Colonic mucosa (tissue), 4 donors: ENCODE measurements at places on chromosomes 16 and 17. TPM values are rescaled to one million over a fixed set of nuclear protein-coding genes. Genes with fewer than 3 reads are reported as not detected.

- no peak overlapping the region for H3K4me3 ChIP-seq
- H3K27me3 ChIP-seq: no peaks in the 10 kb centered on the region
- H3K4me1 ChIP-seq: no peaks in the 10 kb centered on the region
- no peak for DNase-seq
These were observed 29.4 kb upstream of the DDX52 start for GRCh38 chr17:37672548-37673078.

GRCh38 chr17:37312137-37312923 is 63.5 kb upstream of the C17orf78 start:
- H3K4me3 ChIP-seq: no peak overlapping the region
- H3K4me1 ChIP-seq: no peaks in the 10 kb centered on the region
- no peaks in the 10 kb centered on the region for H3K36me3 ChIP-seq
- no peaks in the 10 kb centered on the region for H3K27me3 ChIP-seq

- H3K27me3 ChIP-seq: no peaks in the 10 kb centered on the region
- no peaks in the 10 kb centered on the region for H3K36me3 ChIP-seq
- H3K27ac ChIP-seq: no peak overlapping the region
- H3K4me1 ChIP-seq: no peaks in the 10 kb centered on the region
- H3K4me3 ChIP-seq: no peak overlapping the region
These were observed 9.9 kb upstream of the C1QL1 start for GRCh38 chr17:44977814-44978550.

- no peak overlapping the region for H3K4me3 ChIP-seq
- no peak overlapping the region for H3K27ac ChIP-seq
- no peaks in the 10 kb centered on the region for H3K27me3 ChIP-seq
- no peaks in the 10 kb centered on the region for H3K4me1 ChIP-seq
- no peaks in the 10 kb centered on the region for H3K36me3 ChIP-seq
These were observed 10.9 kb downstream of the CTRB2 start for GRCh38 chr16:75195811-75196790.

DNA sequence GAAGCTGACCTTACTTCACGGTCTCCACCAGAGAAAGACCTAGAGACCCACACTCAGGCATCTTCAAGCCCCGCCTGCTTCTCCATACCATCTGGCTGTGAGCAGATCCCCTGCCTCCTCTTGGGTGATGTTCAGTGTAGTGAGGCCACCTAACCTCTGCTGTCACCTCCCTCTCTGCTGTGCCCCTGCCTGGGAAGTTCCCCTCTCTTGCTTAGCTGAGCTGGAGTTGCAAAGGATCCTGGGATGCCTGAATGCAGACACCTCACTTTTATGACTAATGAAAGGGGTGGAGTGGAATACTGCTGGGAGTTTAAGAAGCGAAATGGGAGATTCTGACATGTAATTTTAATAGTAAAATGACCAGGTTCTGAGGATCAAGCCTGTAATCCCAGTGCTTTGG is 5.8 kb downstream of the IRX3 start:
- no peak overlapping the region for H3K4me3 ChIP-seq
- H3K36me3 ChIP-seq: no peaks in the 10 kb centered on the region
- peaks cover 49% of the 10 kb centered on the region for H3K27me3 ChIP-seq
- no peak for DNase-seq
- H3K4me1 ChIP-seq: peaks cover 11% of the 10 kb centered on the region

GRCh38 chr17:40547079-40547784 is 18.0 kb downstream of the CCR7 start:
- H3K36me3 ChIP-seq: no peaks in the 10 kb centered on the region
- H3K4me3 ChIP-seq: no peak overlapping the region
- H3K27ac ChIP-seq: peak overlapping the region; percentile 47
- no peaks in the 10 kb centered on the region for H3K27me3 ChIP-seq
- no peak for DNase-seq
- H3K4me1 ChIP-seq: no peaks in the 10 kb centered on the region

DNA sequence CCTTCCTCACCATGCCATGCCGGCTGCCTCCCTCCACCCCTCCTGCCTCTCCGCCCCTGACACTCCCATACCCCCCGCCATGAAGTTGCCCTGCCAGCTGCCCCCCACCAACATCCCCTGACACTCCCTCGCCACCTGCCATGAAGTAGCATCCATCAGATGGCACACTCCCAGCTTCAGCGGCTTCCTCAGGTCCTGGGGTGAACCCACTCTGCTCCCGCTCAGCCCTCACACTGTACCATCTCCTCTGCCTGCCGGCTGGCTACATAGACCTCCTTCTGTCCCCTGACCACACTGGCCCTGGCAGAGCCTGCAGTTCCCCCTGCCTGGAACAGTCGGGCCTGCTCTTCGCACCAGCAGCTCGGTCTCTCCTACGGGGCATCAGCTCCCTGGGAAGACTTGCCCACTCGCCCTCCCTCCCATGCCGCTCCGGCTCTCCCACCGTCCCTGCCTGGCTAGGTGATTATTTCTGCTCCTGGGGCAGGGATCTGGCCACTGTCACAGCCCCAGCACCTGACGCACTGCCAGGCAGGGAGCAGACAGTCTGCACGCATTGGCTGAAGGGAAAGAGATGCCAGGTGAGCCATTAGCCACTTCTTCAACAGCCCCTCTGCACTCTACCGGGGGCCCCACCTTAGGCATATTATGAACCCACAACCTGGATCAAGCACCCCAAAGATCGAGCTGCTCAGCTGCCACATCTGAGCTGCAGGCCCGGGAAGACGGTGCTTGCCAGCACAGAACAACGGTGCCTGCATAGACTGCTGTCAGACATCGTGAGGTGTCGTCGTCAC is 9.0 kb downstream of the CANT1 start:
- H3K36me3 ChIP-seq: no peaks in the 10 kb centered on the region
- H3K27ac ChIP-seq: peak overlapping the region; percentile 44
- peaks cover 43% of the 10 kb centered on the region for H3K4me1 ChIP-seq

DNA sequence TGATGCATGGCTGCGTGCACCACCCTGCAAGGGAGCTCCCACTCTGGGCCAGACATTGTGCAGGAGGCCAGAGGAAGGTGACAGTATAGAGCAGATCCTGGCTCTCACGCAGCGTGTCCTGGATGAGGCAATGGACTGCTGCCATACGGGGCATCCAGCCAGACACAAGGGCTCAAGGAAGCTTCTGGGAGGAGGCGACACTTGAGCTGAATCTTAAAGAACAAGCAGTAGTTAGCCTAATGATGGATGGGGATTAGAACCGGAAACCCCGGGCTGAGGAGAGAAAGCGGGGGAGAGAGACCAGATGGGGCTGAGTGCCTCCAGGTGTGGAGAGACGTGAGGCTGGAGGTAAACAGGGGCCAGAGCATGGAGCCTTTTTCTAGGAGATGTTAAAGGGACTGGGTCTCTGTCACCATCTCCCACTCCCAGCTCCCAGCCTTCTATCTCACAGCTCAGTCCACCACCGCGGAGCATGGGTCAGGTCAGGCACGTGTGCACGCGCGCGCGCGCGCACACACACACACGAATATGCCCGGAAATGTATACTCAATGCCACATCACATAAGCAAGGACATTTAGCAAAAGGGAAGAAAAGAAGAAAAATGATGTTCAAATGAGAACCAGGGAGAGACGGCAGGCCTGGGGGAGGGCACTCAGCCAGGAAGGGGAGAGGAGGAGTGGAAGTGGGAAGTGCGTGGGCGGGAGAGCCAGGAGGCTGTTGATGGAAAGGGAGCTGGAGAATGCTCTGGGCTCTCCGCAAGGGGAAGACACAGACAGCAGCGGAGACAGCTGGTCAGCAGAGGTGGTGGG is 46.3 kb downstream of the CCDC42 start:
- no peaks in the 10 kb centered on the region for H3K4me1 ChIP-seq
- no peak overlapping the region for H3K4me3 ChIP-seq
- no peak overlapping the region for H3K27ac ChIP-seq
- no peaks in the 10 kb centered on the region for H3K27me3 ChIP-seq

- H3K4me1 ChIP-seq: no peaks in the 10 kb centered on the region
- no peak overlapping the region for H3K4me3 ChIP-seq
- no peaks in the 10 kb centered on the region for H3K27me3 ChIP-seq
- DNase-seq: peak; percentile 20
- H3K27ac ChIP-seq: peak overlapping the region; percentile 17
These were observed 344.2 kb downstream of the CPPED1 start for GRCh38 chr16:12459391-12460063.

- no peak overlapping the region for H3K4me3 ChIP-seq
- H3K27ac ChIP-seq: no peak overlapping the region
- H3K27me3 ChIP-seq: no peaks in the 10 kb centered on the region
- H3K36me3 ChIP-seq: no peaks in the 10 kb centered on the region
- no peak for DNase-seq
These were observed 35.1 kb upstream of the SEC14L1 start for GRCh38 chr17:77105706-77106105.

DNA sequence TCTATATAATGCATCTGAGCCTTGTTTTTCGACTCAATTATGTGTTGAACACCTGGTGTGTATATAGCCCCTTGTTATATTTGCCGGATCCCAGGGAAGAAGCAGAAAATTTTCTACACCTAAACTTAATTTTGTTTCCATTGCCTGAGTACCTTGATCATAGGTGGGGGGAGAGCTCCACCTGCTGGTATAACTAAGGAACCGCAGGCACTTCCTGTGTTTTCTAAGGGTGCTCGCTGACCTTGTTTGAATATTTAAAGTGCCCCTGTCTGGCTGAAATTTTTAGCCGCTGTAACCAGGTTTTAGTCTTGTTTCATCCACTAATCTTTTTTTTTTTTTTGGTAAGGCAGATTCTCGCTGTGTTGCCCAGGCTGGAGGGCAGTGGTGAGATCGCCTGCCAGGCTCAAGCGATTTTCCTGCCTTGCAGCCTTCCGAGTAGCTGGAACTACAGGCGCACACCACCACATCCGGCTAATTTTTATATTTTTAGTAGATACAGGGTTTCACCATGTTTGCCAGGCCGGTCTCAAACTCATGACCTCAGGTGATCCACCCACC is 6.5 kb upstream of the NUBP1 start:
- H3K27me3 ChIP-seq: no peaks in the 10 kb centered on the region
- DNase-seq: peak; percentile 78
- peak overlapping the region; percentile 46 for H3K27ac ChIP-seq
- H3K4me3 ChIP-seq: peak overlapping the region; percentile 20

GRCh38 chr17:61076621-61077031 is 323.0 kb upstream of the TBX2 start:
- no peaks in the 10 kb centered on the region for H3K27me3 ChIP-seq
- H3K27ac ChIP-seq: no peak overlapping the region
- no peak for DNase-seq

DNA sequence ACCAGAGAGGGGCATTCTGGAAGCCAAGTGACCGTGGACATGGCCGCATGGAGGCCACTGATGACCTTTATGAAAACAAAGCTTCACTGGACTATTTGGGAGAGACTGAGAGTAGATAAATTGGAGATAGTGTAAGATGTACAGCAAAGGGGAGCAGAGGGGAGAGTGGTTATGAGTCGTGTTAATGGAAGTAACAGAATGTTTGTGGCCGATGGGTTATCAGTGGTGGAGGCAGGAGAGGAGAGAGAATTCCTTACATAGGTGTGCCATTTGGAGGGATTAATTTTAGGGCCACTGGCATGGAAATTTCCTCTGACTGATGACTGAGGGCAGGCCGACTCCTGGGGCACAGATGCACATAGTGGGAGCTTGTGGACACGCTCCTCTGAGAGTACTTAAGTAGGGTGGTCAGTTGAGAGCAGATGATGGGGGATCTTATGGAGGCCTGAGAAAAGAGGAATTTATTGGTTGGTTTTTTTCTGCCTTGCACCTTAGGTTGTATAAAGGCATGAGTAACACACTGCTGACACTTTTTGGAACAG is 19.2 kb downstream of the PRPSAP2 start:
- H3K4me3 ChIP-seq: no peak overlapping the region
- H3K27me3 ChIP-seq: no peaks in the 10 kb centered on the region
- no peaks in the 10 kb centered on the region for H3K4me1 ChIP-seq
- H3K36me3 ChIP-seq: no peaks in the 10 kb centered on the region
- no peak for DNase-seq
- no peak overlapping the region for H3K27ac ChIP-seq

GRCh38 chr17:14196377-14196997 is 40.2 kb downstream of the CDRT15 start:
- no peaks in the 10 kb centered on the region for H3K36me3 ChIP-seq
- no peak overlapping the region for H3K4me3 ChIP-seq
- no peak for DNase-seq
- H3K27me3 ChIP-seq: no peaks in the 10 kb centered on the region
- no peak overlapping the region for H3K27ac ChIP-seq

DNA sequence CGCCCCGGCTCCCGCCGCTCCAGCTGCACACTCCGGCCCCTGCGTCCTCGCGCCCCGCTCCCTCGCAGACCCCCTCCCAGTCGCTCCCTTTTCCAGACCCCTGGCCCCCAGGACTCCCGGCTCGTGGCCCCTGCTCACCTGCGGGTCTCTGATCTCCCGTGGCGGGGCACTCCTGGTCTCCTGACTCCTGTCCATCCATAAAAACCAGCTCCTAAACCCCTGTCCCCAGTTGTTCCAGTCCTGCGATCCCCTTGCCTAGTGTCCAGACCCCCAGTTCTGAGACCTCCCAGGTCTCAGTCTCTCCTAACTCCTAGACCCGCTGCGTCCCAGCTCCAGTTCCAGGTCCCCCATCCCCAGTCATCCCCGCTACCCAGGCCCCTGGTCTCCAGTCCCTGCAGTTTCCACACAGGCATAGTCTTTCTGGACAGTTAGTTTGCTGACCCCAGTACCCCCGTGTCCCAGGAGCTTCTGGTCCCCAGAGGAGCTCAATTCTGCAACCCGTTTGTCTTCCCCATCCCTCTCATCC is 379 bp downstream of the SNX29 start:
- H3K27me3 ChIP-seq: no peaks in the 10 kb centered on the region
- H3K4me3 ChIP-seq: peak overlapping the region; percentile 98
- H3K4me1 ChIP-seq: peaks cover 13% of the 10 kb centered on the region
- no peak for DNase-seq
- H3K36me3 ChIP-seq: no peaks in the 10 kb centered on the region
- peak overlapping the region; percentile 57 for H3K27ac ChIP-seq

GRCh38 chr16:1770328-1771187 is 785 bp downstream of the NME3 start:
- peaks cover 11% of the 10 kb centered on the region for H3K4me1 ChIP-seq
- H3K4me3 ChIP-seq: peak overlapping the region; percentile 96
- peak overlapping the region; percentile 98 for H3K27ac ChIP-seq
- H3K36me3 ChIP-seq: no peaks in the 10 kb centered on the region
- H3K27me3 ChIP-seq: no peaks in the 10 kb centered on the region

- peak; percentile 90 for DNase-seq
- no peaks in the 10 kb centered on the region for H3K36me3 ChIP-seq
- no peaks in the 10 kb centered on the region for H3K27me3 ChIP-seq
- no peak overlapping the region for H3K4me3 ChIP-seq
- peak overlapping the region; percentile 79 for H3K27ac ChIP-seq
- H3K4me1 ChIP-seq: peaks cover 3% of the 10 kb centered on the region
These were observed 398.2 kb downstream of the SOX9 start for GRCh38 chr17:72518753-72519597.

GRCh38 chr17:66507103-66507923 is 204.9 kb downstream of the PRKCA start:
- peak overlapping the region; percentile 78 for H3K27ac ChIP-seq
- DNase-seq: peak; percentile 57
- no peaks in the 10 kb centered on the region for H3K27me3 ChIP-seq
- H3K36me3 ChIP-seq: no peaks in the 10 kb centered on the region

The MFAP4 gene
- 56.0 TPM for total RNA-seq

The HSF5 gene
- 0.07 TPM for total RNA-seq

The PSMD3 gene
- total RNA-seq: 152 TPM

The DNASE1L2 gene
- total RNA-seq: 0.85 TPM

The SLC16A13 gene
- 11.0 TPM for total RNA-seq

The PLA2G10 gene
- total RNA-seq: 33.0 TPM

The TMEM132E gene
- total RNA-seq: 0.10 TPM

The NUTF2 gene
- total RNA-seq: 108 TPM

The RCVRN gene
- not detected for total RNA-seq

The ST6GALNAC2 gene
- total RNA-seq: 6.3 TPM
